ENCODE measurements at places on chromosomes 11 and 22.
A peak's percentile ranks its signal among the peaks of the same experiment; 100 is the strongest.

DNA sequence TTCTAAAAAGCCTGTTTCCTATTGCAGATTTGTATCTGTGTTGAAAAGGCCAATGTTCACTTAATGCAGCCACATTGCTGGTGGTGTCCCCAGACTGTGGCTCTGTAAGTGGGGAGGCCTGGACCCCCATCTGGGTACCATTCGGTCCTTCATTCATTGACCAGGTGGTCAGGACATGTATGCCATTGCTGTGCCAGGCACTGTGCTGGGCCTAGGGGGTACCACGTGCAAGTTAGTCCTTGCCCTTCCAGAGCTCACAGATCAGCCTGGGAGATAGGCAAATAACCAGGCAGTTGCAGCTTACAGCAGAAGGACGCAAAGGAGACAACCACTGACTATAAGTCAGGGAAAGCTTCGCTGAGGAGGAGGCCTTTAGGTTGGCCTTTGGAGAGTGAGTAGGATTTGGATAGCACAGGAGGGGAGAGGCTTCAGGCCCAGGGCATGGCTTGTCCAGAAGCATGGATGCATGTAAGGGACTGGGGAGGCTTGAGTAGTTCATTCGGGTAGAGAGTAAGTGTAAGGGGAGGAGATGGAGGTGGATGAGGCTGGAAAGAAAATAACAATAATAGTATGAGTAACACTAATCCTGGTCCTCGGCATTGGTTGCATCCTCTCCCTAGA, 5.0 kb downstream of the PRDM11 start:
- no peak for DNase-seq

- DNase-seq = no peak
These were observed 149.6 kb downstream of the CWF19L2 start for GRCh38 chr11:107307991-107308390.

GRCh38 chr11:11057472-11057854, 199.6 kb upstream of the ZBED5 start:
- DNase-seq = no peak

DNA sequence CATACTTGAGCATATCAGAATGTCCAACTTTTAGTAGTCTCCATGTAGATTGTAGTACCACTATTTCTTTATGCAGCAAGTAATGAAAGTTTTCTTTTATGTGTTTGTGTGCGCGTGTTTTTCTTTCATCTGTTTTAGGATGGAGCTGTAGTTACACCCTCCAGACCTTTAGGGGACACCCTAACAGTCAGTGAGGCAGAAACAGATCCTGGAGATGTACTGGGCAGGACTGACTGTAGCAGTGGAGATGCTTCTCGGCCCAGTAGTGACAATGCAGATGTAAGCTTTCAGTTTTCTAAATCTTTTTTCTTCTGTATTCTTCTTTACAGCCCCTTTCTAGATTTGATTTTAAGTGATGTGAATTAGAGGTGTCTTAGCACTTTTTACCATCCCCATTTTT, 79.9 kb upstream of the GRIK4 start:
- DNase-seq = no peak

DNA sequence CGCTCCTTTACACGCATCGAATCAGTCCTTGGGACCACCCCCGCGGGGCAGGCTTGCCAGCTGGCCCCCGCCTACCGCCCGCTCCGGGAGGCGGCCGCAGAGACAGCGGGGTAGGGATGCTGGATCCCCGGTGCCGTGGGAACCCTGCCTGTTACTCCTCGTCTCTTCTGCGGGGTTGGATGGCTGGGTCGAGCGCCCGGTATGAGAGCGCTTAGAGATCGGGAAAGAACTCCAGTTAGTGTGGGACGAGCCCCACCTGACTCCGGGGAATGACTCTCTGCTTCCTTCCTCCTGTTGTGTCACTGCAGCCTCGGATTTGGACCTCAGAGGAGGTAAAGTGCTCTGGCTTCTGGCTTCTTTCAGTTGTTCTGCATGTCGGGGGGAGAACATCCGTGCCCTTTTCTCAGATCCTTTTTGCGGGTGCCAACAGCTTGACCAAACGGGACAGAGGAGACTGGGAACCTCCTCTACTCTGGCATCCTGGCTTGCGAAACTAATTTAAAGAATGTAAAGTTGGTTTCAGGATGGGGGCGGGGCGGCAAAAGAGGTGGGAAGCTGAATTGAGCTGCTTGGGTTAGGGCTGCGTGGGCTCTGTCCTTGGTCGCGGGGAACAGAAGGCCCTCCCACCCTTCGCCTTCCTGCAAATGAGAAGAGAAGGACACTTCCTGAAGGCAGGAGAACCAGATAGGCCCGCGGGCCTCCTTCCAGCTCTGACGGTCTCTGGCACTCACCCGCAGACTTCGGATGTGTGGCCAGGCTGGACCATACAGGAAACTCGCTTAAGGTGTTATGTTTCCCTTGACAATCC, 938 bp downstream of the LAYN start:
- DNase-seq = no peak

GRCh38 chr11:20213790-20214189, 53.5 kb upstream of the DBX1 start:
- DNase-seq = no peak

DNA sequence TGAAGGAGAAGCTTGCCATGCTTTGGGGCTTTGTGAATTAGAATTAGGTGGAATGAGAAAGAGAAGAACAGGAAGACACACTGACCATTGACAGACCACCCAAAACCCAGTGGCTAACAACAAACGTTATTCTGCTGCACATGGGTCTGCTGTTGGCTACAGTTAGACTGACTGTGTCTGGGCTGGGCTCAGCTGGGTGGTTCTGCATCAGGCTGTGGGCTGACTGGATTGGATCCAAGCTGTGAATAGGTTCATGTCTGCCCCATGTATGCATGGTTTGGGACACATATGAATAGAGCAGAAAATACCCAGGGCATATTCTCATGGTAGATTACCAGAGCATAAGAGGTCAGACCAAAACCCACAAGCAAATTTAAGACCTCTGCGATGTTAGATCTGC, 11.7 kb upstream of the LDLRAD3 start:
- DNase-seq = no peak

GRCh38 chr11:2105511-2105910, 33.7 kb downstream of the IGF2 start:
- DNase-seq = no peak

DNA sequence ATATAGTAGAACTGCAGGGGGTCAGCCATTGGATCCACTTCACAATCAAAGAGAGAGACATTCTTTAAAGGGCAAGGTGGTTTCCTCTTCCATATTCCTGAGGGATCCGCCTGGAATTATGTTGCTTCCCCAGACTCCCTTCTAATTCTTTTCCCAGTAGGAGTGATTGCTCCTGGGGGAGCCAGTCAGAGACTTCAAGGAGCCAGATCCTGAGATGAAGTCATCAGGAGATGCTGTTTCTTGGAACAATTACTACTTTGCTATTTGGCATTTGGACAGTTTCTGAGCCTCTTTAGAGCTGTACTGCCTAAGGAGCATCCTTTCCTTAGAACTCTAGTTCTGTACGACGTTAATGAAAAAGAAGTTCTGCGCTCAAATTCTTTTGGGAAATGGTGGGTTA, 1.9 kb upstream of the OR9Q2 start:
- no peak for DNase-seq

- DNase-seq = no peak
These were observed 86.5 kb upstream of the B3GAT1 start for GRCh38 chr11:134498326-134499139.

GRCh38 chr11:42802201-42802899, 509.4 kb upstream of the API5 start:
- DNase-seq = no peak

- DNase-seq = no peak
These were observed 92.6 kb downstream of the DEPDC5 start for GRCh38 chr22:31846161-31847115.

DNA sequence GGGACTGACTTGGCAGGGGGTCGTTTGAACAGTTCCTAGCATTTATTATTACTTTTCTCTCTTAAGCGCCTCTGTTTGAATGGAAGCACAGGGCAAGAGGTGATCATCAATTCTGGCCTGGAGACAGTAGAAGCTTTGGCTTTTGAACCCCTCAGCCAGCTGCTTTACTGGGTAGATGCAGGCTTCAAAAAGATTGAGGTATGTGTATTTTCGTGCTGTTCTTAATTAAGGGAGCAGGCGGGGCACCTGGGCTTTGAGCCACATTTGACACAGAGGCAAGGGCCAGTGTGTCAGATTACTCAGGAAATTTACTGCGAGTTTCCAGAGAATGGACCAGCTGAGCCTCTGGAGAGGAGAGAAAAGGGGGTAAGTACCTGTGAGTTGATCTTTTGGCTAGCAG, 102.4 kb upstream of the SORL1-AS1 start:
- peak; percentile 19 for DNase-seq

DNA sequence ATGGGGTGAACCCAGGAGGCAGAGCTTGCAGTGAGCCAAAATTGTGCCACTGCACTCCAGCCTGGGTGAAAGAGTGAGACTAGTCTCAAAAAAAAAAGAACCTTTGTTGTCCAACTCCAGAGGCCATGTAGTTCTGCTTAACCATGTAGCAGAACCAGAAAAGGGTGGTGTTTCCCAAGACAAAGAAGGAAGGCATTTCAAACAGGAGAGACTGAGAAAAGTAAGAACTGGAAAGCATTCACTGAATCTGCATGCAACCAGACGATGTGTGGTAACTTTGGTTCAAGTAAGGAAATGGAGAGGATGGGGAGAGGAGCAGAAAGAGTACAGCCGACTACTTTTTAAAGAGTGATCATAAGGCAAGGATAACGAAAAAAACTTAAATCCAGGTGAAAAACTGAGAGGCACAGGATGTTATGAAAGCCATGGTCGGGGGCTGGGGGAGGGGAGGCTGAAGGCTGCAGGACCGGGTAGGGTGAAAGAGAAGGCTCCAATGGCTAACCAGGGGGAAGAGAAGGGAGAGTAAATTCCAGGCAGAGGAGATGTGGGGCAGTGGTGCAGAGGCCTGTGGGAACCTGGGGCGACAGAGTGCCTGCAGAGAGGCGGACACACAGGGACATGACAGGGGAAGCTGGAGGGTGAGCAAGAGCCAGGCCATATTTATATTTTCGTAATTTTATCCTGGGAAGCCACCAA, 48.8 kb downstream of the MAPK1 start:
- no peak for DNase-seq

GRCh38 chr11:14435717-14436512, 63.7 kb downstream of the COPB1 start:
- no peak for DNase-seq

GRCh38 chr22:22478470-22478869, 30.1 kb downstream of the ZNF280B start:
- no peak for DNase-seq

DNA sequence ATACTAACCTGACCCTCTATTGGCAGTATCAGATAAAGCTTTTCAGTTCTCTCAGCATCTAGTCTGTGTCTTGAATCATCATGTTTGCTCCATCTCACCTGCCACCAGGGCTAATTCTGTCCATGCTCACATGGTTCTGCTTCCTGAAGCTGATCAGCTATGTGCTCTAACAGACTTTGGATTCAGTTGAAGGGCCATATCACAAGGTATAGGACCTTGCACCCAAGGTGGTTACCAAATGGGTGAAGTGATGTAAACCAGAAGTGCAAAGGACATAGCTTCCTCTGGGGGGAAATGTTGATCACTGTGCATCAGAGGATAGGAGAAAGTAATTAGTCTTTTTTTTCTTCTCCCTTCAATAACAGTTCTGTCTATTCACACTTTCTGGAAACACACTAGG, 417.0 kb upstream of the ANO5 start:
- no peak for DNase-seq

DNA sequence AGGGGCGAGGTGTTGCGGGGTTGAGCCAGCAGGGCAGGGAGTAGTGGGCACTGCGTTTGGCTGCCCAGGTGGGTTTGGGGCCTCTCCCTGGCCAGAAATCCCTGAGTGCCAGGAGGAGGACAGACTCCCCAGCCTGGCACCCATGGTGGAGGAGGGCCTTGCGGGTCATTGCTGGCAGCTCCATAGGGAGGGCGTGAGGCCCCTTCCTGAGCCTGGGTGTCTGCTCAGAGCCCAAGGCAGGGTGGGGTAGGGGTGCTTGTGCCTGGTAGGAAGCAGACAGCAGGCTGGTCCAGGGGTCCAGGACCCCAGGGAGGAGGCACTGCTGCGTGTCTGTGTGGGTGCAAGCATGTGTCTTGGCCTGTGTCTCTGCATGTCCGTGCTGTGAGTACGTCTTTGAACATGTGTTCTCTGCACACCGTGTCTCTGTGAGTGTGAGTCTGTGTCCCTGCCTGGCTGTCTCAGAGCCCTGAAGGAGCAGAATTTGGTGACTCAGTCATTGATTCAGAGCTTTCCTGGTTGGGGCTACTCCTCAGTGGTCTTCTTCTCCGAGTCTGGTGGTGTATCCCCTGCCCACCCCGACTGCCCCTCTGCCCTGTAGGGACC, 3.9 kb downstream of the TSPAN4 start:
- no peak for DNase-seq

DNA sequence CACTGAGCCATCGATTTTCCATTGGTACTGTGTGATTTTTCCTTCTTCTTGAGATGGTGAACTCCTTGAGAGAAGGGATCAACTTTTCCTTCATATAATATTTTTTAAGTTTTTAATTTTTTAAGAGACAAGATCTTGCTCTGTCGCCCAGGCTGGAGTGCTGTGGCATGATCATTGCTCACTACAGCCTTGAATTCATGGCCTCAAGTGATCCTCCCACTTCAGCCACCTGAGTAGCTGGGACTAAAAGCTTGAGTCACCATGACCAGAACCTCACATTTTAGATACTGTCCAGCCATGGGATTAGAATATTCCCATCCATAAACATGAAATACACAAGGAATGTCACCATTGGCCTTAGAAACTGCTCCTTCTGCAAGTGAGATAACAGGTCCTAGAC, 66.9 kb upstream of the CHRM4 start:
- DNase-seq = no peak

DNA sequence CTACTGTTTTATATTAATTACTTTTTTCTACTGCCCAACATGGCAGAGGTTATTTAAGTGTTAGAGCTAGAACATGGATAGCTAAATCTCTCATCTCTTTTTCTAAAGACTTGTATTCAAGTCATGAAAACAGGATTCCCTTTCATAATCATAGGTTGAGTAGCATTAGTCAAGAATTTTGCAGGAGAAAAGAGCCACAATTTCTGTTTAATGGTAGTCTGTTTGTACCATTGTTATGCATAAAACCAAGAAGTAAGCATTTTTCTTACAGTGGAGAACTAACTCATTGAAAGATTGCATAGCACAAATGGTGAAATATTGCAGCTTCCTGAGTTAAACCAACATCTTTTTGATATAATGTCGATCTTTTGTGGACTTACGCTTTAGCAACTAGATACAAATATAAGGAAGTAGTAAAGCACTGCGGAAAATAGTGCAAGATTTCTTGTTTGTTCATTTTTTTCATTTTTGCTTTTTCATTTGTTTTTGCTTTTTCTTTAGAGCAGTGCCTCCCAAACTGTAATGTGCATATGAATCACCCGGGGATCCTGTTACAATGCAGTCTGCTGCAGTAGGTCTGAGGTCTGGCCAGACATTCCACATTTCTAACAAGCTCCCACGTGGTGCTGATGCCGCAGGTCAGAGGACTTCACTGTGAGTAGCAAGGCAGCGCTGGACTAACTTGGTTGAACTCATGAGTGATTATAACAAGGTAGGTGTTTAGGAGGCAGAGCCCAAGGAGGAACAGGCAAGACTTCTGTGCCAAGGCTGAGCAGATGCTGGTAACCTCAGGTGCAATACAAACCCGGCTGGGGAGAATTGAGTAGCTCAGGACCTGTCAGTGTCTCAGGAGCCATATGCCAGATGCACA, 4.6 kb downstream of the ETS1 start:
- no peak for DNase-seq

Data from SHP77 treated with DMSO at 0.1 percent for 48 hours (cell line).